ENCODE measurements at places on chromosomes 7 and 10. TPM values are rescaled to one million over a fixed set of nuclear protein-coding genes. Genes with fewer than 3 reads are reported as not detected.

DNA sequence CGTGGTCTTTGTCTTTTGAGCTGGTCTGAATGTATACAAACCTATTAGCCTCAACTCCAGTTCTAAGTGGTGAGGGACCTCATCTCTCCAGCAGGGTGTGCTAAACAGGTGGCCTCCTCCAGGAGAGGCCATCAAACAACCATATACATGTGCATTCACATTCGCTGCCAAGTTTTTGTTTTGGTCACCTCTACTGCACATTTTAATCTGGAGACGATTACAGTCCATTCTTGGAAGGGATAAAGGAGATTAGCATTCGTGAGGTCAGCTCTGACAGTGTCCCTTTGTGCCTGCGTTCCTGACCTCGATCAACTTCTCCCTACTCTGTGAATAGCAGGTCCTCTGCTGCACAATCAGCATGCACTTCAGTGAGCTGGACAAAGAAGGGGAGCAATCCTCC is 60.8 kb downstream of the RHOBTB1 start:
- H3K4me1 ChIP-seq, result no peaks in the 10 kb centered on the region
- no peaks in the 10 kb centered on the region for H3K36me3 ChIP-seq
- no peak overlapping the region for H3K27ac ChIP-seq
- no peak for DNase-seq

Gene SH2D4B
- total RNA-seq, result 0.18 TPM

Gene AEBP1
- total RNA-seq, result 38.3 TPM

DNA sequence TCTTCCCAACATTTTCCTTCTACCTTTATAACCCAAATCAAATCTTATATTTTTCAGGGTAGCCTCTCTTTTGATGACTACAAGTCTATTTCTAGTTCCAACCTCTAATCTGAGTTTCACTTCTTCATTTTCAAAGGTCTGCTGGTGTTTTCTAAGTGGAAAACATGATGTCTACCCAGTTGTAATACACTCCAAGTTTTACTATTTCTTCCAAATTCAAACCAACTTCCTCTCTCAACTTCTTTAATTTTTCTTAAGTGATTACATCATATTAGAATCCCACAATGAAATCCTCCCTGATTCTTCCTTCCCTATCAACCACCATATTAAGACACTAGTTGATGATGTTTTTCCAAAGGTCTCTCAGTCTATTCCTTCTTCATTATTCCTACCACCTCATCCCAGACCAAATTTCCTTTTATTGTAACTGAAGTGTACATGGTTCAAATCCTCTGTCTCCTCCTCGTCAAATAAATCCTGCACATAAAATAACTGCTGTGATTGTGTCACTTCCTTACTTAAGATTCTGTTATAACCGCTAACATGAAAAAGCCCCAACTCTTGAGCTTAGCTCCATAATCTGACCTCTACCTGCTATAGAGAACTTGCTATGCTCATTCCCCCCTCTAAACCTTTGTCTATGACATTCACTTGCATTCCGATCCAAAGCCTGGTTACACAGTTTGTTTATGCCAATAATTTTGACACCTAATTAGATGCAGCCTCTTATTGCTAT is 12.7 kb downstream of the TAS2R38 start:
- no peak overlapping the region for H3K4me3 ChIP-seq
- H3K4me1 ChIP-seq, result peaks cover 10% of the 10 kb centered on the region
- H3K27ac ChIP-seq, result no peak overlapping the region
- H3K27me3 ChIP-seq, result peaks cover 8% of the 10 kb centered on the region
- H3K36me3 ChIP-seq, result no peaks in the 10 kb centered on the region

DNA sequence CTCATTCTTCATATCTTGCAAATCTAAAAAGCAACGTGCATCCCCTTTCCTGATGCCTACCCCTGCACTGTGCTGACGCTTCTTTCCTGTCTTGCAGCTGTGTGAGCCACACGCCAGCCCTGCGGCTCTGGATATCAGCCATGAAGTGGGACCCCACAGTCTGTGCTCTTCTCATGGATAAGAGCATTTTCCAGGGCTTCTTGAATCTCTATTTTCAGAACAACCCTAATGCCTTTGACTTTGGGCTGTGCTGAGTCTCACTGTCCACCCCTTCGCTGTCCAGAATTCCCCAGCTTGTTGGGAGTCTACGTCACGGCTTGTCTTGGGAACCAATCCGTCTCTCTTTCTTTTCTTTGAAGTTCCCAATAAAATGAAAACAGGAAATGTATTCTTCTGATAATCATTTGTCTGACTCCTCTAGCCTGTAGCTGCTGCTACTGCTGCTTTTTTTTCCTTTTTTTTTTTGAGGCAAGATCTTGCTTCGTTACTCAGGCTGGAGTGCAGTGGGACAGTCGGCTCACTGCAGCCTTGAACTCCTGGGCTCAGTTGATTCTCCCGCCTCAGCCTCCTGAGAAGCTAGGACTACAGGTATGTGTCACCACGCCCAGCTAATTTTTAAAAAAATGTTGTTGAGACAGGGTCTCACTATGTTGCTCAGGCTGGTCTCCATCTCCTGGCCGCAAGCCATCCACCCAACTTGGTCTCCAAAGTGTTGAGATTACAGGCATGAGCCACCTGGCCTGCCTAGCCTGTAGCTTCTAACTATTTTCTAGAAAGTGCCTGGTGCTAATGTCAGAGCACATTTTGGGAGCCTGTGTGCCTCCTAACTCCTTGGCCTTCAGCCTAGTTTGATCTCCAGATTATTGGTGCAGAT is 30.3 kb downstream of the GSTO2 start:
- peaks cover 12% of the 10 kb centered on the region for H3K27me3 ChIP-seq
- H3K4me3 ChIP-seq, result no peak overlapping the region
- peaks cover 8% of the 10 kb centered on the region for H3K36me3 ChIP-seq
- peaks cover 17% of the 10 kb centered on the region for H3K4me1 ChIP-seq

DNA sequence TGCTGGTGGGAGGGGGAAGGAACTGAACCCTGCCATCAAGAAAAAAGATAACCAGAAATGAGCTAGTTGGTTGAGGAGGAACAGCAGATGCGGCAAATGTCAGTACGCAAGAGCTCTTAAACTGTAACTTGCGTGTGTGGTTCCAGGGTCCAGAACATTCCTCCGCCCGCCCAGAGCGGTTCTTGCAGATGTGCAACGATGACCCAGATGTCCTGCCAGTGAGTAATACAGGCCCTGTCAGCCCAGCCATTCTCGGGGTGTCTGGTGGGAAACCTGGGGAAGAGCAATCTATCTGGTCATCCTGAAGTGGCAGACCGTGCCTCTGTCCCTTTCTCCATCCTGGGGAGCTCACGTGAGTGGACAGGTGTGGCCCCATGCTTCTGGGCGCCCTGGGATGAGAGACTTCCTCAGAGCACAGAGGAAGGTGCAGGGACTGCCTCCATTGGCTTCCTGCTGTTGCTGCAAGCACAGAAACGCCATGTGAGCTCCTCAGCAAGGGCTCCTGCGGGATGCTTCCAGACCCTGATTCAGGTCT is 50.5 kb upstream of the ZMIZ2 start:
- H3K36me3 ChIP-seq, result peaks cover 50% of the 10 kb centered on the region
- no peaks in the 10 kb centered on the region for H3K27me3 ChIP-seq
- no peak overlapping the region for H3K27ac ChIP-seq
- DNase-seq, result no peak
- H3K4me3 ChIP-seq, result no peak overlapping the region

GRCh38 chr10:79159141-79159651 is 90.4 kb downstream of the ZMIZ1 start:
- H3K27me3 ChIP-seq, result no peaks in the 10 kb centered on the region
- no peak overlapping the region for H3K4me3 ChIP-seq
- DNase-seq, result no peak

Gene SLC16A12
- not detected for total RNA-seq

- no peak for DNase-seq
- H3K36me3 ChIP-seq, result no peaks in the 10 kb centered on the region
- no peaks in the 10 kb centered on the region for H3K27me3 ChIP-seq
- no peaks in the 10 kb centered on the region for H3K4me1 ChIP-seq
- no peak overlapping the region for H3K27ac ChIP-seq
- H3K4me3 ChIP-seq, result no peak overlapping the region
These were observed 118.1 kb downstream of the GNAT3 start for GRCh38 chr7:80393786-80394185.

Gene C10orf53
- not detected for total RNA-seq

GRCh38 chr10:46312953-46313352 is 26.2 kb downstream of the ANTXRL start:
- H3K27ac ChIP-seq, result no peak overlapping the region
- no peaks in the 10 kb centered on the region for H3K27me3 ChIP-seq
- H3K36me3 ChIP-seq, result no peaks in the 10 kb centered on the region
- no peak for DNase-seq

Gene NKX2-3
- total RNA-seq, result not detected

All from activated naive CD8-positive, alpha-beta T cell treated with anti-CD3 and anti-CD28 coated beads for 36 hours (primary cell).